ENCODE measurements at places on chromosomes 4 and X.

DNA sequence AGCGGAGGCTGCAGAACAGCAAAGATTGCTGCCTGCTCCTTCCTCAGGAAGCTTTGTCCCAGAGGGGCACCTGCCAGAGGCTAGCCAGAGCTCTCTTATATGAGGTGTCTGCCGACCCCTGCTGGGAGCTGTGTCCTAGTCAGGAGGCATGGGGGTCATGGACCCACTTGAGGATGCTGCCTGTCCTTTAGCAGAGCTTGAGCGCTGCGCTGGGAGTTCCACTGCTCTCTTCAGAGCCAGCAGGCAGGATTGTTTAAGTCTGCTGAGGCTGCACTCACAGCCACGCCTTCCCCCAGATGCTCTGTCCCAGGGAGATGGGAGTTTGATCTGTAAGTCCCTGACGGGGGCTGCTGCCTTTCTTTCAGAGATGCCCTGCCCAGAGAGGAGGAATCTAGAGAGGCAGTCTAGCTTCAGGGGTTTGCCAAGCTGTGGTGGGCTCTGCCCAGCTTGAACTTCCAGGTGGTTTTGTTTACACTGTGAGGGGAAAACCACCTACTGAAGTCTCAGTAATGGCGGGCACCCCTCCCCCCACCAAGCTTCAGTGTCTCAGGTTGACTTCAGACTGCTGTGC, 10.9 kb downstream of the DCK start:
- DNase-seq: no peak

GRCh38 chr4:88104902-88105610, 53.4 kb downstream of the ABCG2 start:
- DNase-seq: no peak

DNA sequence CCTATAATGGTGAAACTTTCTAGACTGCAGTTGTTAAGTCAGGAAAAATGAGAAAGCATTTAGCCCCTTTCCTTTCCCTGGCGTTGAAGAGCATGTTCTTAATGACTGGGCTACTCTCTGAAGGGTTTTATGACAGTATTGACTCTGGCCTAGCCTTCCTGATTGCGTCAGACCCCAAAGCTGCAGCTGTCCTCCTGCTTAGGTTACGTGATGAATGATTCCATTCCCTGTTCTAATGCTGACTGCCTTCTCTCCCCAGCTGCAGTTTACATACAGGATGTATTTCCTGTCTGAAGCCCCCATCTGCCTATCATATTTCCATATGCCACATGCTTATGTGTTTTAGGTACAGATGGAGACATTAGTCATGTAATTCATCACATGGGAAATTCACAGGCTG, 105.8 kb upstream of the EGFL6 start:
- DNase-seq: no peak

DNA sequence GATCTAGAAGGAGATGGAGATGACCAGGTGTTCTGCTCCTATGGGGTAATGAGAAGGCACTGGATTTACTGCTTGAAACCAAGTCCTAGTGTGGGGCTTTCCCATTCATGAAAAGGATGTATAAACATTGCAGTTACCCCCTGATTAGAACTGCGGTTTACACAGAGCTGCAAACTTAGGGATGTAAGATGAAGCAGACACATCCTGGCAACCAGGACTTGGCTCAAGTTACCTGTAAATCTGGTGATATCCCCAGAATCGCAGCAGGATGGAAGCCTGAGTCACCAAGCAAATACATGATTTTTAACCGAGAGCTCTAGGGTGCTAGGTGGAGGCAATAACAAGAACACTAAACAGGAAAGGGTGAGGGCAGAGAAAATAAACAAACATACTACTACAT, 178.6 kb upstream of the MAMLD1 start:
- no peak for DNase-seq

GRCh38 chr4:36761607-36762006, 480.2 kb downstream of the DTHD1 start:
- no peak for DNase-seq

GRCh38 chrX:125954236-125954635, 211.9 kb downstream of the DCAF12L2 start:
- DNase-seq: no peak

GRCh38 chr4:185536411-185536709, 1.1 kb upstream of the PDLIM3 start:
- peak; percentile 60 for DNase-seq

- DNase-seq: no peak
Measured at GRCh38 chr4:184750926-184751584, 17.2 kb upstream of the CENPU start.

DNA sequence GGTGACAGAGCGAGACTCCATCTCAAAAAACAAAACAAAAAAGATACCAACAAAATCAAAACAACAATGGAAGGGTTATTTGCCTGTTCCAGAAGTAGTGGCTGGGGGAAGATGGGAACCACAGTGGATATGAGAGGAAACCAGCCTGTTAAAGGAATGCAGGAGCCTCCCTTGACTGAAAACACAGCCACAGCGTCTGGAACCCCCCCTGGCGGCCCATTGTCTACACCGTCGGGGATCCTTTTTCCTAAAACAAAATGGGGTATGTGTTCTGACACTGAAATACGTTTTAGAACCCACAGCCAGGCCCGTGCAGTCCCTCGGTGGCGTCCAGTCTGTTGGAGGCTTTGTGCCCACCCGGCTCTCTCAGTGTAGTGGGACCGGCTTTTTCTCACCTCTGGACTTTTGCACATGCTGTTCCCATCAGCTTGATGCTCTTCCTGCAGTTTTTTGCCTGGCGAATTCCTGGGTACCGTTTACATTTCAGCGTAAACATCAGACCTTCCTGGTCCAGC, 19.6 kb downstream of the PIGG start:
- no peak for DNase-seq
